WTC11 (cell line): ENCODE measurements at places on chromosomes 4 and X. TPM values are rescaled to one million over a fixed set of nuclear protein-coding genes. Genes with fewer than 3 reads are reported as not detected.

- DNase-seq: peak; percentile 62
- H3K36me3 ChIP-seq: no peaks in the 10 kb centered on the region
- H3K4me1 ChIP-seq: peaks cover 26% of the 10 kb centered on the region
- no peak overlapping the region for H3K4me3 ChIP-seq
These were observed 600.7 kb downstream of the CCSER1 start for GRCh38 chr4:90727938-90728337.

DNA sequence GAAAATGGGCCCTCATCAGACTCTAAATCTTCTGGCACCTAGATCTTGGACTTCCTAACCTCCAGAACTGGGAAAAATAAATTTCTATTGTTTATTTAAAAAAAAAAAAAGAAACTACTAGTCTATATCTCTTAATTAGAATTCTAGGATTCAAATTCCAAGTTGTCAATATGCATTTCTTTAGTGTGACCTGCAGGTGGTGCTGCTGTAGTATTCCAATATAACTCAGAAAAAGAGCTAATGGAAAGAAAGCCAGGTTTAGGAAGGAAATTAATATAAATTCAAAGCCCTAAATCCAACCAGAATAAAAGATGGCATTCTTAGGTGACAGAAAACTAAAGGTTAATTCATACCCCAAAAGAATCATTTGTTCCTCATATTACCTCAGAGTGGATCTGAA lies 80.0 kb upstream of the NALF2 start:
- H3K36me3 ChIP-seq: 0 out of 2 replicates have a peak, but pooled peaks cover 2% of the 10 kb centered on the region
- no peak overlapping the region for H3K27ac ChIP-seq
- no peak for DNase-seq
- no peak overlapping the region for H3K4me3 ChIP-seq
- H3K4me1 ChIP-seq: 0 out of 2 replicates have a peak, but pooled peaks cover 5% of the 10 kb centered on the region

DNA sequence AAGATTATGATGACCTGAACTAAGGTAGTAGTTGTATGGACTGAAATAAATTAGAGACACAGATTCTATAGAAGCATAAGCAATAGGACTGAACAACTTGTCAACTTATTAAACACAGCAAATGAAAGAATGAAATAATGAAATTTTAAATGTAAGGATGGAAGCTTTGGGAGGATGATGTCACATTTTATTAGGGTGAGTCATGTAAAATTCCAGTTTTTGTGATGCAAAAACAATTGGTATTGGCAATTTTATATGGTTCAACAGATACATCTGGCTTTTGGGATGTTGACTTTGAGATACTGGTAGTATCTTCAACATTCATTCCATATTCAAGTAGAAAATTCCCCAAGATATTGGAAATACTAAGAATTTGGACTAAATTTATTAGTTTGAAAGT lies 72.7 kb upstream of the IL15 start:
- no peak for DNase-seq
- no peaks in the 10 kb centered on the region for H3K27me3 ChIP-seq
- peaks cover 5% of the 10 kb centered on the region for H3K4me1 ChIP-seq
- H3K36me3 ChIP-seq: no peaks in the 10 kb centered on the region
- no peak overlapping the region for H3K27ac ChIP-seq

DNA sequence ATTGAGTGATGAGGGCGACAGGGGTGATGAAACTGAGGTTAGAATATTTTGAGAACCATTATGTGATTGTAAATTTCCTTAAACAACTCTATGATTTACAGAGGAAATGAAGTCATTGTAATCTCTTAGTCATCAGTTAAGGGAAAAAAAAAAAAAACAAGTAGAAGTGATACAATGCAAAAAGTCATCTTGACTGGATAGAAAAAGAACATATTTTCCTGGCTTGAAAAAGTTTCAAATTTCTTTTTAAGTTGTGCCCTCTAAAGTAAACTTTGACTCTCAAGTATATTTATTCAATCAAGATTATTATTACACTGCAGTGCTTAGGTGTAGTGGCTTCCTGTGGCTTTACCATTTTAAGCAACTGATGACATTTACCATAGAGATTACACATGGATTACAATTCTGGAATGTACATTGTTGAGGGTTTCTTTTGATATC lies 40.6 kb downstream of the GABRB1 start:
- no peak for DNase-seq
- no peak overlapping the region for H3K27ac ChIP-seq
- H3K4me1 ChIP-seq: peaks cover 12% of the 10 kb centered on the region
- H3K4me3 ChIP-seq: no peak overlapping the region
- no peaks in the 10 kb centered on the region for H3K36me3 ChIP-seq

DNA sequence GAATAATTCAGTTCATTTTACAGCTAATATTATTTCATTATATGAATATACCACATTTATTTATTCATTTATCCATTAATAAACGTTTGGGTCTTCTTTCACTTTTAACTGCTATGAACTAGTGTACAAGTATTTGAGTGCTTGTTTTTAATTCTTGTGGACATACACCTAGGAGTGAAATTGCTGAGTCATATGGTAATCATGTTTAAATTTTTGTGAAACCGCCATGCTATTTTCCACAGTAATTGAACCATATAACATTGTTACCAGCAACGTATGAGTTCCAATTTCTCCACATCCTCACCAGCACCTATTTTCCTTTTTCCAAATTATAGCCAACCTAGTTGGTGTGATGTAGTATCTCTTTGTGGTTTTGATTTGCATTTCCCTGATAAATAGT lies 388.2 kb downstream of the MAGEE1 start:
- no peak overlapping the region for H3K4me3 ChIP-seq
- no peaks in the 10 kb centered on the region for H3K4me1 ChIP-seq
- no peak for DNase-seq
- H3K36me3 ChIP-seq: no peaks in the 10 kb centered on the region

DNA sequence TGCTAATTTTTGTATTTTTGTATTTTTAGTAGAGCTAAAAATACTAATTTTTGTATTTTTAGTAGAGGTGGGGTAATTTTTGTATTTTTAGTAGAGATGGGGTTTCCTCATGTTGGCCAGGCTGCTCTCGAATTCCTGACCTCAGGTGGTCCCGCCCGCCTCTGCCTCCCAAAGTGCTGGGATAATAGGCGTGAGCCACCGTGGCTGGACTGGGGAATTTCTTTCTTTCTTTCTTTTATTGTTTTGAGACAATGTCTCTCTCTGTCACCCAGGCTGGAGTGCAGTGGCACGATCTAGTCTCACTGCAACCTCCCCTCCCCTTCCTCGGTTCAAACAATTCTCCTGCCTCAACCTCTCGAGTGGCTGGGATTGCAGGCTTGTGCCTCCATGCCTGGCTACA lies 83.0 kb downstream of the FAM193A start:
- H3K4me3 ChIP-seq: no peak overlapping the region
- peaks cover 50% of the 10 kb centered on the region for H3K4me1 ChIP-seq
- H3K27me3 ChIP-seq: no peaks in the 10 kb centered on the region
- H3K36me3 ChIP-seq: peaks cover 7% of the 10 kb centered on the region; the same call in 1 of the 2 replicates
- H3K27ac ChIP-seq: peak overlapping the region; percentile 71

Gene SERPINA7
- not detected in 3 replicates for total RNA-seq

Gene SPANXD
- not detected in 3 replicates for total RNA-seq

Gene TLL1
- total RNA-seq: 0.46 to 0.98 TPM (median 0.63 TPM) in 3 replicates
